Stimulated activated CD4-positive, alpha-beta T cell treated with anti-CD3 and anti-CD28 coated beads, Interleukin-12 subunit alpha, Interleukin-12 subunit beta, amount 100 ng/mL, for 4 hours (primary cell): ENCODE measurements at places on chromosomes 1 and 21.

DNA sequence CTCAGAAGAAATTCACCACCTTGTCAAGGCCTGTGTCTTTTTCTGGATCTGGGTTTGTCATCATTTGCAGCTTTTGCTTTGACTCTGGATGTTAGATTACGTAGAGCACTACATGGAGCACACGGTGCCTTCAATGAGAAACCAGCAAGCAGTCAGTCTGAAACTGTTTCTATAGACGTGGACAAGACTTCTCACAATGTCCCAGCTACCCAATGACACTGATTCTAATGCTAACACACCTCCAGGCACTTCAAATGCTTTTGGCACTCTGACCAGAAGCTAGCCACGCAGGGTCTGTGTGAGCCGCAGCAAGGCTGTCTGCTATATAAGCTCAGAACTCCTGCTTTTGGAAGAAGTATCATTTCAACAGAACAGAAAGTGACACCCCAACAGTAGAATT, 38.2 kb downstream of the ITPKB start:
- no peak for DNase-seq

DNA sequence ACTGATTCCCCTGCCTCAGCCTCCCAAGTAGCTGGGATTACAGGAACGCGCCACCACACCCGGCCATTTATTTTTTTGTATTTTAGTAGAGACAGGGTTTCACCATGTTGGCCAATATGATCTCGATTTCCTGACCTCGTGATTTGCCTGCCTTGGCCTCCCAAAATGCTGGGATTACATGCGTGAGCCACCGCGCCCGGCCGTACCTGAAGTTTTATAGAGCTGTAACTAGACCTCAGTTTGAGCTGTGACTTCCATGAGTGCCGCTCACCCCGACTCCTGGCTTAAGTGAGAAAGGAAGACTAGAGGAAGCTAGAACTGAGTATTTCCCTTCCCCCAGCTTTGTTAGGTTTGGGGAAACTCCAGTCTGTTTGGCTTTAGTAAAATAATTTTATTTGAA, 1283.1 kb downstream of the KCNT2 start:
- DNase-seq = no peak

GRCh38 chr1:245906207-245906606, 600.9 kb downstream of the SMYD3 start:
- DNase-seq = no peak

DNA sequence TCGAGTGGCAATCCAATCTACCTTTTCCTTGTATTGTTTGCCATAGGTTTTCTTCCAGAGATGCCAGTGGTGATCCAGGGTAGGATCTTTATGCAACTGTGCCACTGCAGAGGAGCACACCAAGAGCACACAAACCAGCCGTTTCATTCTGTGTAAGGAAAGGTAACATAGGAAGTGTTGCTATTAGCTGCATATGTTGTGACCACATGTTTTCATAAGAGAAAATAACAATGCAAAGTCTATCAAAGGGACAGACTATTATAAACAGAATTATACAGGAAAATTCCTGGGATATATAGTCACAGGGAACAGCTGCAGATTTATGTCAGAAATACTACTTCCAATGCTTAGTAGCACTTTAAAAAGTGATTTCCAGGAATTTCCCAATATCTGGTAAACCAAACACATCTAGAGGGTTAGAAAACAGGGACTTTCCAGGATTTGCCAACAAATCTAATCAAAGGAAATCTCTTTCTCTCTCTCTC, 919 bp downstream of the CTSS start:
- DNase-seq = no peak

DNA sequence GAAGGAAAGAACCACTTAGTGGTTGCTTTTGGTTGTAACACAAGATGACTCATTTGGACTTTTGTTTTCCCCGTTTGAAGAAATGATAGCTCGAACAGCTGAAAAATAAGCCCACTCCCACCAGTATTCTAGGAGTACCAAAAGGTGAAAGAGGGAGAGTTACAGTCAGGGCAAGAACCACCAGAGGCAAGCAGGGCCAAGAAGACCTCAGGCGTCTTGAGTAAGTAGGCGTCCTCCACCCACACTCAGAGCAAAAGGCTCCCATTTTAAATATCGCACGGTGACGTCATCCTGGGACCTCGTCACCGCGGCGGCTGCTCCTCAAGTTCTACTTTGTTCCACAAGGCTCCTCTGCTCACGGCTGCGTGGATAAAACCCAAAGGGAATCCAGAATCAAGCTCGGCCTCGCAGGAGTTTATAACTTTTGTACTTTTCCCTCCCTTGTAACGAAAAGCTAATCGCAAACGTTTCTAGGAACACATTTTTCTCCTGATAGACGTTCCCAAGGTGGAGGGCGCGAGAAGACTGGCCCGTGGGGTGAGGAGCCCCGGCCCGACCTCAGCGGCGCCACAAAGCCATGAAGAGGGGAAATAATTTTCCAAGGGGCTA, 1.2 kb downstream of the BTG3 start:
- DNase-seq = peak; percentile 73

- DNase-seq = no peak
Observed at GRCh38 chr1:159000625-159001024, 9.1 kb upstream of the IFI16 start.

- no peak for DNase-seq
Observed at GRCh38 chr1:111990026-111990877, 784 bp upstream of the KCND3 start.

GRCh38 chr1:177891809-177892208, 78.0 kb downstream of the SEC16B start:
- DNase-seq = no peak

DNA sequence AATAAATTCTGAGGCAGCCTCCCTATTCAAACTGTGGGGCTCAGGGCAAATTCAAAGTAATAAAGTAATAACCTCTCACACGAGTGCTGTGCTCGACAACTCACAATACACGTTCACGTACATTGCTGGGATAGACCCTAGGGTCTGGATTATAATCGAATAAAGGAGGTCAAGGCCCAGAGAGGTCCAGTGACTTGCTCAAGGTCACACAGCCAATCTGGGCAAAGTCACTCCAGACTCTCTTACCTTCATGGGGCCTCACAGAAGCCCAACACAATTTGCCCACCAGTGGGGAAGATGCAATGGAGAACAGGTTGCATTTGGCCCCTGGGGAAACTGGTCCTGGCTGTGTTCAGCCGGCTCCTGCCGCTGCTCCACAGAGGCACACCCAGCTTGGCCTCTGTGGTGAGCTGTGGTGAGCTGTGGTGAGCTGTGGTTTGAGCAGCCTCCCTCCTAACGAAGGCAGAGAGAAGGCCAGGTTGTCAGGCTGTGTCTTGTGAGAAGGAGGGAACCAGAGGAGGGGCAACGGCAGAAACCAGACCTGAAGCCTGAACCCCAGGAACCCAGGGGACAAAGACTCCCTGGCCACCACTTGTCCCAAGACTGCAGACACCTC, 35.1 kb downstream of the NUAK2 start:
- DNase-seq = no peak

DNA sequence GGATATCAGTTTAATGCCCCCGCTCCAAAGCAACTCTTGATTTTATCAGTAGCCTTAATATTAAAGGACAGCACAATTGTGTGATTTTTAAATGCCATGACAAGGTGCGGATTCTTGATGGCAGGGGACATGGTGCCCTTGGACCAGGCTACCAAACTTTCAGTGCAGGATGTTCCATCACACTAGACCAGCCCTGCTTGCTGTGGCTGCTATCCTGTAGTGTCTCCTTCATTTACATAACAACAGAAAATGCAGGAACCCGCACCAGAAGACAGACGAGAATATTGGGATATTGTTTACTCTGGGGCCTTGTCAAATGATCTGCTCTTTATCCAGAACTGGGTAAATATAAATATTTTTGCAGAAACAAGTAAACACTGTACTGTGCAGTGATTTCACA, 229.3 kb upstream of the PKN2 start:
- DNase-seq = no peak

DNA sequence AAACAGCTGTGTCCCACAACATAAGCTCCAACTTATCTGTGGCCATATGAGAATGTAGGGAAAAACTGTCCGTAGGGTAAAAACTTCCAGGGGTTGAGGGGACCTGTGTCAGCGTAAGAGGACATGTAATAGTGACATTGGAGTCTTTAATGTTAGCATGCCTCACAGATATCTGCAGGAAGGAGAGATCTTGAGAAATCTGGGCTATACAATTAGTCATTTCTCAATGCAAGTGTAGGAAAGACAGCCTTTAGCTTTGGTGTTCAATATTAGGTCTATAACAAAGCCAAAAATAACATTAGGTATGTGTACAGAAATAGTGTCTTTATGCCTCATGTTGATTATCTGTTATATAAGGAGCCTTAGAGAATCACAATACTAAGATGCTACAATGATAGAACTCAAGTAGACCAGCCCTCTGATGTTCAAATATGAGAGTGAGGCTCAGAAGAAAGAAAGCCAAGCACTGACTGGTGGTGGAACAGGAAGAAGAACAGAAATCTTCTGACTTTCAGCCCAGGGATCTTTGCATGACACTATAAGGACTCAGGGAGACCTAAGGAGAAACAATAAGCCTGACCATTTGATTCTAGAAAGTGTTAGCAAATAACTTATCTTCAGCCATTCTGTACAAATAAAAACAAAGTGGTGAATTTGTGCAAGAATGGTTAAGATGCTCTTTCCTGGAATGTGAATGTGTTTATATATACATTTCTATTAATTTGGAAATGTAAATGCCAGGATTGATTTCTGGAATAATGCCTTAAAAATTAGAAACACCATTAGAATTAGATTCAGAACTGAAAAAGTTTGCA, 152.6 kb downstream of the ZC3H11B start:
- DNase-seq = no peak
